Cardiac septum (tissue), 1 donor: ENCODE measurements at places on chromosomes 1 and 21.

- no peak for DNase-seq
Observed at GRCh38 chr1:25718732-25719131, 81.3 kb upstream of the SELENON start.

- no peak for DNase-seq
Observed at GRCh38 chr21:41768437-41769042, 1.7 kb upstream of the RIPK4 start.

DNA sequence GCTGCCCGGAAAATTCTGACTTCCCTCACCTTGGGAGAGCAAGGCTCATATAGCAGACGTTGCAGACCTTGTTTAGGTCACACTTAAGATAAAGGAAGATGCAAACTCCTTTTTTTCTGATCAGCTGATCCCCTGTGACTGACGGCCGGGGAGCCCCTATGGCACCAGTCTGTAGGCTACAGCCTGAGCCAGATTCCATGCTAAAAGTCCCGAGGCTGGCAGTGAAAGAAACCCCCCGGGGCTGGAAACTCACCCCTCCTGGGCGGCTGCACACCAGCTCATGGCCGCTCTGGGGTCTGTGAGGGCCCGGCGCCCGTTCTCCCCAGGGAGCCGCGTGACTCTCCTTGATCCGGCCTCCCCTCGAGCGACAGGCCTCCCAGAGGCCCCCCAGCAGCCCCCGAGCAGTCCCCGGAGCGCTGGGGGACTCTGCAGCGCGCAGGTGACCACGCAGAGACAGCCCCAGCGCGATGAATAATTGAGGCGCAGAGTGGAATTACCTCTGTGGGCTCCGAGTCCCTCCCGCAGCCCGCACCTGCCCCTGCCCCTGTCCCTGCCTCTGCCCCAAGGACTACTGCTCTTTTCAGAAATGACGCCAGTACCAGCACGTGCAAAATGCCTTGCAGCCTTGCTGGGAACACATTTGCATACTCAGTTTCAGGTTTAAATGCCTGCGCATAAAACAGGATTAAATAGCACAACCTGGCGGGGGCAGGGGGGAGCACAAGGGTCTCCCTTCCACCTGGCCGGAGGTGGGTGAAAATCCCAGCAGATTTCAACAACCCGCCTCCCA lies 62.6 kb upstream of the CLDN14 start:
- DNase-seq, result no peak

DNA sequence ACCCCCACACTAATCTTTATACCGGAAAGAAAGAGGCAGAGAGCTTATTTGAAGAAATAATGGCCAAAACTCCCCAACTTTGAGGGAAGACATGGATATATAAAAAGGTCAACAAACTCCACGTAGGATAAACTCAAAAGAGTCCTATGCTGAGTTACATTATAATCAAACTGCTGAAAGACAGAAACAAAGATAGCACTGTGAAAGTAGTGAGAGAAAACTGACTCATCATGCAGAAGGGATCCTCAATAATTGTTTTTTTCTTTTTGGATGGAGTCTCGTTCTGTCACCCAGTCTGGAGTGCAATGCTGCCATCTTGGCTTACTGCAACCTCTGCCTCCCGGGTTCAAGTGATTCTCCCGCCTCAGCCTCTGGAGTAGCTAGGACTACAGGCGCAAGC lies 48.5 kb upstream of the TTC39A start:
- DNase-seq, result no peak
